ENCODE measurements at places on chromosomes 2 and 18. TPM values are rescaled to one million over a fixed set of nuclear protein-coding genes. Genes with fewer than 3 reads are reported as not detected.

DNA sequence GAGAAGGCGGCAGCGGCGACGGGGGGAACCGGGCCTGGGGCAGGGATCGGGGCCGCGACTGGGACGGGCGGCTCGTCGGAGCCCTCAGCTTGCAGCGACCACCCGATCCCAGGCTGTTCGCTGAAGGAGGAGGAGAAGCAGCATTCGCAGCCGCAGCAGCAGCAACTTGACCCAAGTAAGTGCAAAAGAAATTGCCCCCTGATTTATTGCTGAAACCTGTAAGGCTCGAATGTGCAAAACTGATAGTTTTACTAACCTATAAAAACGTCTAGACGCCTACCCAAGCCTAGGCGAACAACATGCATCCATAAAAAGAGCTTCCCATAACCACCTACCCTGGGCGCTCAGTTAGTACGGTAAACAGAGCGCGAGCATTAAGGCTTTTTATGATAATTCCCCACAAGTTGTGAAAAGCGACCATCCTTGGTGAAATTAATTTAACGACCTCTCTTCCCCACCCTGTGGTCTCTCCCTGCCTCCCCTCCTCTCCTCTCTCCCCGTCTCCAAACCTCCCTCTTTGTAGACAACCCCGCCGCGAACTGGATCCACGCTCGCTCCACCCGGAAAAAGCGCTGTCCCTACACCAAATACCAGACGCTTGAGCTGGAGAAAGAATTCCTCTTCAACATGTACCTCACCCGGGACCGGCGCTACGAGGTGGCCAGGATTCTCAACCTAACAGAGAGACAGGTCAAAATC is 1.0 kb downstream of the HOXD9 start:
- DNase-seq = no peak

DNA sequence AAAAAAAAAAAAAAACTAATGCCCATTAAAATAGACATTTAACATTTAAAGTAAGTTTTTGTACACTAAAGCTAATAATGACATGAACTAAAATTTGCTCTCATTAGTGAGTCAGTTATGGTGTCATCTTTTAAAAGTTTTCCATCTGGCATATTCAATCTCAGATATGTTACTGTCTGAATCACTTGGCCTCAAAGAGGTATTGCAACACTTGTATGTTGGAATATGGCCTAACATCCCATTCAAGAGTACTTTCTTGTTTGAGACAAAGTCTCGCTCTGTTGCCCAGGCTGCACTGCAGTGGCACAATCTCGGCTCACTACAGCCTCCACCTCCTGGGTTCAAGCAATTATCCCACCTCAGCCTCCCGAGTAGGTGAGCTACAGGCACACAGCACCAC is 169.7 kb downstream of the TMEM163 start:
- DNase-seq = no peak

Gene KLHL41
- total RNA-seq = 163 TPM

- no peak for DNase-seq
Observed at GRCh38 chr2:85810371-85811179, 56.8 kb downstream of the ATOH8 start.

DNA sequence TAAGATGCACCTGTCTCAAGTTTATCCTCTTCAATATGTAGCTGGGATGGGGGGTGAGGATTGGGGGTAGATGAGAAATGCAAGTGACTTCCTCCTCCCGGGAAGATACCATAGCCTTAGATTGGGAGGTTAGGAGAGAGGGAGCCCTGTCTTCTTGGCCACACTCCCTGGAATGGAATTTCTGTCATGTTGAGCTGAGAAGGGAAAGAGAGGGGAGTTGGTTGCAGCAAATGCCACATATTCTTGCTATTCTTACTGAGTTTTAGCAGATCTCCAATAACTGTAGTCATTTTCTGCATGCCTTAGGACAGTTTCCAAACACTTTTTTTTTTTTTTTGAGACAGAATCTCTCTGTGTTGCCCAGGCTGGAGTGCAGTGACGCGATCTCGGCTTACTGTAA is 35.9 kb downstream of the TAF4B start:
- DNase-seq = no peak

- no peak for DNase-seq
Observed at GRCh38 chr2:42853549-42854206, 61.3 kb upstream of the HAAO start.

- DNase-seq = no peak
Observed at GRCh38 chr2:201522965-201523364, 71.4 kb downstream of the STRADB start.

DNA sequence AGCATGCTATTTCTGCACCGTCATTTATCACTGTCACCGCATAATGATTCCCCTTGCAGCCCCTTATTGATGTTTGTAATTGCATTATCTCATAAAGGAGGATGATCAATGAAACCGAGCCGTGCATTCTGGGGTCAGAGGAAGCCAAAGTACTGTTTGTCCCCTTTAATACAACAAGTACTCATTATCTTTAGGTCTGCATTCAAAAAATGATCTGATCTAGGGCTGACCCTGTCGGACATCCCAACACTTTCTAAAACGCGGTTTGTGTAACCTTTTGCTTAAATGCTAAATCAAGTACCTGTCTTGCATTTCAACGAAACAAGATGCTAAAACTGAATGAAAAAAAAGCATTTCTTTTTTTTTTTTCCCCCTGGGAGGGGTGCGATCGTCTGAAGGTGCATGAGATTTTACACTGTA is 143.8 kb downstream of the MEIS1 start:
- DNase-seq = no peak

DNA sequence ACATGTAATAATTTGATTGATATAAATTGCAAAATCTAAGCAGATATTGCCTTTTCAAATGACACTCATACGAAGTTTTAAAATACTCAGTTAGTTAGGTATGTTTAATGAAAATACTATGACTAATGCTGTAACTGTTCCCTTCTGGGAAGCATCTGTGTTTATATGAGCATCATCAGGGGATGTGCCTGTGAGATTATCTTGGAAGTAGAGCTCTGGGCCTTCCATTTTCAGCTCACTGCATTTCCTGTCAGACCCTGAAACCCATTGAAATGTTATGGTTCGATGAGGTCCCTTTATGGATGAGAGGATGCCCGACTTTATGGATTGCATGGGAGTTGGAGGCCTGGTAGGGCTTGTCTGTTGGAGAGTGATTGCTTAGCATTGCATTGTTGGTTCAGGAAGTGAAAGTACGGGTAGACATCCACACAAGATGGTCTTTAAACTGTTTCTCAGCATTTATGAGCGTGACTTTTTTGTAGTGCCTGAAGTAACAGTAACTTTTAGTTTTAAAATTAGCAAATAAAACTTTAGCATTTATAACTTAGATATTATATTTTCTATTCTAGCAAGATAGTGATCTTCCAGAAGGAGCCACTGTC is 28.7 kb downstream of the ELP2 start:
- no peak for DNase-seq

- no peak for DNase-seq
Observed at GRCh38 chr2:160910681-160911080, 249.5 kb upstream of the TANK start.

Gene SRD5A2
- not detected for total RNA-seq

GRCh38 chr2:241358470-241358869 is 2.4 kb downstream of the FARP2 start:
- no peak for DNase-seq

DNA sequence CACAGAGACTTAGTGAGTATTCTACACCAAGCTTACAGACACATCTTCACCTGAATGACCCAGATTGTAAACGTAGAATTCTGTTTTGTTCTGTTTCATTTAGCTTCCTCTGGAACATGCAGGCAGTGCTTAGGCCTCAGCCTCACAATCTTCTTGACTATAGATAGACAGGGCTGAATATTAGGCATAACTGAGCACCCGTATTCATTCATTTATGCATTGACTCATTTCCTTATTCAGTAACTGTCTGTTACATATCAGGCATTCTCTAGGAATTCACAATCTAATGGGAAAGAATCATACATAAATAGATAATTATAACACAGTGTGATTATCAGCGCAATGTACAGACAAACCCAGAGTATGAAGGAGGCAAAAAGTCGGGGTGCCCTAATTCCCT is 124.9 kb upstream of the ETAA1 start:
- DNase-seq = no peak
